ENCODE measurements at places on chromosomes 2 and 18.

GRCh38 chr2:156300337-156300736 lies 32.2 kb downstream of the NR4A2 start:
- no peak for DNase-seq

- no peak for DNase-seq
These were observed 22.4 kb upstream of the CCBE1 start for GRCh38 chr18:59719544-59720181.

- DNase-seq, result peak; percentile 54
These were observed 2.6 kb downstream of the ADCYAP1 start for GRCh38 chr18:907115-907884.

DNA sequence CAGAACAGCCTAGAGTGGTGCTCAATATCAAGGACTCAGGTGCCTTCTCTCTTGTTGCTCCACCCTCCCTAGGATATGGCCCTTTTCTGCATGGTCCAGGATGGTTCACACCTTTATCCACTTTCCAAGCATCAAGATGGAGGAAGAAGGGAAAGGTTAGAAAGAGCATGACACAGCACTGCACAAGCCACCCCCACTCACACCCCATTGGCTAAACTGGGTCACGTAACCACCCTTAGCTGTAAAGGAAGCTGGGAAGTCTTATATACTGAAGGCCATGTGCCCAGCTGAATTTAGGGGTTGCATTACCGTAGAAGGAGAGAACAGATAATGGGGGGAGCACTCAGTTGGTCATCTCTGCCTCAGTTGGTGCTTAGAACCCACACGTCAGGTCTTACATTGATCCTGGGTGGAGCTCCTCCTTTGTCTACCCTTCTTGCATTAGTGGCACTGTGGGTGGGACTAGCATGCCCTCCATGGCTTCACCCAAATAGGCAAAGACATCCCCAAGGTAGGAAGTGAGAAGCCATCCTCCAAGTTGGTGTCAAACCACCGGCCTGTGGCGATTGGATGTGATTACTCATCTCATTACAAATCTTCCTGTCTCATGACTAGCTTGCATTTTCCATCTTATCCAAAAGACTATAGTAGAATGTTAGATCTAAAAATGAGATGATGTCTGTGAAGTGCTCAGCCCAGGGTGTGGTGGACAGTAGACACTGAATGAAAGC lies 248.5 kb downstream of the HAUS1 start:
- no peak for DNase-seq

DNA sequence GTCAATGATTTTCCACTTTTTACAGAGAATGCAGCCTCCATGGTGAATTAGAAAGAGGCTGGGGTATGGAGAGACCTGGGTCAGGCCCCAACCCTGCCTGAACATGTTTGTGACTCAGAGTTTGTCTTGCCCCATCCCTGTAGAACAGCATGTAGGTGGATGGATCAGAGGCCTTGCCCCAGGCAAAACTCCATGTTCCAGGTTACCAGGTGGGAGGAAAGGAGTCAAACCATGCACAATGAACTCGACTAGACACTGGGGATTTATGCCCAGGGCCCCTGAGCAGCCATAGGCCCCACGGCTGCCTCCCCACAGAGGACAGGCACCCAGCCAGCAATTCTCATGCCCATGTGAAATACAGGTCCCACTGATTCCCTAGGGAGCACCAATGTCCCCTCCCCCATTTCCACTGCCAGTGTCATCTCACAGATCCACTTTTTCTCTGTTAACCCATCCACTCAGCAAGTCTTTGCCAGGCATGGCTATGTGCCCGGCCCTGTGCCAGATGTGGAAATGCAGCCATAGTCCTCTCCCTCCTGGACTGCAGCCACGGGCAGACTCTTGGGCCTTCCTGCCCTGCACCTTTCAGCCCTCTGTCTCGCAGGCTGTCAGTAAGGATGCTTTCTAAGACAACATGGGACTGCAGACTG lies 737.8 kb upstream of the HS6ST1 start:
- no peak for DNase-seq

GRCh38 chr2:193303464-193303863 lies 1108.7 kb upstream of the TMEFF2 start:
- DNase-seq, result no peak

GRCh38 chr2:216803791-216804190 lies 56.1 kb downstream of the TNP1 start:
- no peak for DNase-seq

GRCh38 chr2:118145806-118146205 lies 57.5 kb downstream of the INSIG2 start:
- no peak for DNase-seq

DNA sequence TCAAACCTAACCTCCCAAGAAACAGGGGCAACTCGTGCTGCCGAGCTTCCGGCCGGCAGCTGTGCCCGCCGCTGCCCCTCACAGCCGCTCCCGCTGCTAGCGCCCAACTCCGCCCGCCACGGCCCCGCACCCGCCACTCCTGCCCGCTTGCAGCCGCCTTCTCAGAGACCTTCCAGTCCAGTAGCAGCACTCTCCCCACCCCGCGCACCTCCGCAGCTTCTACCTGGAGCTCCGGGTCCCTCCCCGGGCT lies 722 bp upstream of the C2orf15 start:
- DNase-seq, result no peak

DNA sequence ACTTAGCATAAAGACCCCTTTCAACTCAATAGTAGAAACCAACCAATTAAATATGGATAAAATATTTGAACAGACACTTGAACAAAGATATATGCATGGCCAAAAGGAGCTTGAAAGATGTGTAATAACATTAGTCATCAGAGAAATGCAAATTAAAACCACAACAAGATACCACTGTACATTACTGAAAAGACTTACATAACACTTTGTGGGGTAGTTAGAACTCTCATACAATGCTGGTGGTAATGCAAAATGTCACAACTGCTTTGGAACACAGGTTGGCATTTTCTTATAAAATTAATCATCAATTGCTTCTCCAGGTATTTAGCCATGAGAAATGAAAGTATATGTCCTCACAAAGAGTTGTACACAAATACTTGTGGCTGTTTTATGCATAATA lies 60.7 kb downstream of the TTC27 start:
- DNase-seq, result no peak

GRCh38 chr2:38223256-38223655 lies 147.3 kb upstream of the CYP1B1 start:
- no peak for DNase-seq

DNA sequence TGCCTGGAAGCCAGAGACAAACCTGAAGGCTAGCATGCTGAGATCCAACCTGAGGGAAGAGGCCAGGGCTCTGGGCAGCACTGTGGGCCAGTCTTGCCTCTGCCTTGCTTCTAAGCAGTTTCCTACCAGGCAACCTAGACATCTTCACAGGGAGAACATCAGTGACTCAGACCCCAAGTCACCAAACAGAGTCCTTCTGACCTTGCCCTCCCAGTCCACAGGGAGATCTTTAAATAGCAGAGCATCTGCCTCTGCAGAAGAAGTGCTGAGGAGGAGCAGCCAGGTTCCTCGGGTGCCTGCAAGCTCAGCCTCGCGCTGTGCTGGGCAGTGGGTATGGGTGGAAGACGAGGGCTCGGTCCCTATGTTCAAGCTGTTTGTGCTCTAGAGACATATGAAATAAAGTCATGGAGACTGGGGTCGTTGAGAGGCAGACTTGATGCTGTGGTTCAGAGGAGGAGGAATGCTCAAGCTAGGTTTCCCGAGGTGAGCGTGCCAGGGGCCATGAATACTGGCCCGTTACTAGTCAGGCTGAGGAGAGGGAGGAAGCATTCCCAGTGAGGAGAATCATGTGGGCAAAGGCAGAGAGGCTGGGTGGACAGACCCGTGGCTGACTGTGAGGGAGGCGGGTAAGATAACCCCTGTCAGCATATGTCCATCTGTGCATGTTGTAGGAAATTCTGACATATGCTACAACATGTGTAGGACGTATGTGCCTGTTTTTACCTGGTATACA lies 66.5 kb downstream of the BOLA3 start:
- DNase-seq, result no peak

DNA sequence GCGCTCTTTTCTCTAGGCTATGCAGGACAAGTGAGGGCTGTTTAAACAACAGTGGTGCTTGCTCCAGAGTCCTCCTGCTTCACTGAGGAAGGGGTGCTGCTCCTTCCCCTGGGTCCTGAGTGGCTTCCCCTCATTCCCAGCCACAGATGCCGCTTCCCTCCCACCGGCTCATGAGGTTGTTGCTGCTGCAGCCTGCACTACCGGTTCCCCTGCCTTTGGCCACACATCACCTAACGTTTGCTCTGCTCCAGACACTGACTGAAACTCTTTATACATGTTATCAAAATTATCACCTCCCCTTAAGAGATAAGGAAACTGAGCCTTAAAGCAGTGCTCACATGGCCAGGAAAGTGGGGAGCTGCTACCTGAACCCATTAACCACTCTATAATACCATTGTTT lies 130.8 kb upstream of the LGALSL start:
- no peak for DNase-seq

DNA sequence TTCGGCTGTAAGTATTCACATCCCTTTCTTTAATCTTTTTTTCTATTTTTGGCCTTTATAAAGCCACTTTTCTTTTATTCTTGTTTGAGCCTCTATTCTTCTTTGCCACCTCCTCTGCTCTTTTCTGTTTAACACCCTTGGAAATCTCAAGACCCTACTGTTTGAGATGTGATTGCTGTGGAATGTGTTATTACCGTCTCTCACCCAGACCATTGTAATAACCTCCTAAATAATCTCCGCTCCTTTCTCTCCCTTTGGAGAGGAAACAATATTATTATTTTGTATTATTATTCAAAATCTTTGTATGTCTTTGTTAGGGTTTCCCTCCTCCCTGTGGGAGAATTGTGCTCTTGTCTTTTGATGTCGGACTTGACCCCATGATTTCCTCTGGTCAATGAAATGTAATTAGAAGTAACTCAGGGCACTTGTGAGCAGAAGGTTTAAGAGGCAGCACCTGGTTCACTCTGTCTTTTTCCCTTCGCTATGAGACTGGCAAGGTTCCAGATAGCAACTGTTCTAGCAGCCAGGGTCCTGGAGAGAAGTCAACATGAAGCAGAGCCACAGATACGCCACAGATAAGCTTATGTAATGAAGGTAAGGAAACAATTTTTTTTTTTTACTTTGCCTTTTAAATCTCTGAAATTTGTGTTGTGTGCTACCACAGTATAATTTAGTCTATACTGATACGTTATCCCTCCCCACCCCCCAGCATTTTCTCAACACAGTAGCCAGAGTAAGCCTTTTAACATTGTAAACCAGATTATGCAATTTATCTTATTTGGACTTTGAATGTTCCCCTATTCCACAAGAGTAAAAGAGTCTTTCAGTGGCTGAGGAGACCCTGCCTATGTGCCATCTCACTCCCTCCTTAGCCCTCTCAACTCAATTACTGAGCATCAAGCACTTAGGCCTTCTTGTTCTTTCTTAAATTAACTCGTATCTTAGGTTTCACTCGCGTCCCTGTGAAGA lies 601.2 kb upstream of the ZNF804A start:
- no peak for DNase-seq

GRCh38 chr2:43407935-43408334 lies 181.5 kb upstream of the ZFP36L2 start:
- no peak for DNase-seq

DNA sequence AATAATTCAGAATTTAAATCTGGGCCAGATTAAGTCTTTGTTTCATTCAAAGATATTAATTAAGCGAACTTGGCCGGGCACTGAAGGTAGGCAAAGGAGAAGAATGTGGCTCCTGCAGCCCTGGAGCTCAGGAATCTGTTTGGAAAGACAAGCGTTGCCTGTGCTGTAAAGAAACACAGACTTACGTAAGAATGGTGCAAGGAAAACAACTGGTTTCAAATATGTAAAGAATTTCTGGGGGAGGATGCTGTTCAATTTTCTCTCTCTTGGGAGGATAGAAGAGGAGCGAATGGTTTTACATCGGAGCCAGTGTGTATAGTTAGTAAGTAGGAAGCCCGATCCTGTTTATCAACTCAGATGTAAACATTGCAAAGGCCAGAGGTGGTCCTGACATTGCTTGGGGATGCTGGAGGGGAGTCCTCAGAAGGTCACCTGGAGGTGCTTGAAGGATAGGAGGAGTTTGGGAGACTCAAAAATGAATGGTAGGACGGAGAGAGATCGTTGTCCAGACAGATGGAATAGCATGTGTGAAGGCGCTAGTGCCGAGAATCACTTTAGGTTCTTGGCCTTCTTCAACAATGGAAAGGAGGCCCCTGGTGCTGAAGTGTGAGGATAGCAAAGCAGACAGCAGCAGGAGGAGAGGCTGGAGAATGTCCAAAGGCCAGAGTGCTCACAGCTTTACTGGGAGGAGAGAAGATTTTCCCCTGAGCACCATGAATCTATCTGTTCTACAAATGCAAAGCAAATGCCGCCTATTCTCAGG lies 456.1 kb downstream of the LPIN1 start:
- DNase-seq, result no peak

DNA sequence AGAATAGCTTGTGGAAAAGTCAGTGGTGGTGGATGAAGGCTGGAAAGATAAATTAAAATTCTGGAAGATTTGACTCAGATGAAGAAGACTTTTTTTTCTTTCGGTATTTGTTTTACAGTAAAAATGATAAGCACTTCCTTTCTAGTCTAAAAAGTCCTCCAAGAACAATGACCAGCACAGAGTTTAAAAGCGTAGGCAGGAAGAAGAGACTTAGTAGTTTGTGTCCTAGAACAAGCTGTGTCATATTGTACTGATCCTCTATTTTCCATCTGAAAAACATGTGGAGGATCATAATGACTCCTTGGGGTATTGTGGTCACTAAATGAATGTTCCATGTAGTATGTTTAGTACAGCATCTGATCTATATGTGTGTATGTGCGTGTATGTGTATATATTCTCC lies 132.4 kb upstream of the FSHR start:
- no peak for DNase-seq

DNA sequence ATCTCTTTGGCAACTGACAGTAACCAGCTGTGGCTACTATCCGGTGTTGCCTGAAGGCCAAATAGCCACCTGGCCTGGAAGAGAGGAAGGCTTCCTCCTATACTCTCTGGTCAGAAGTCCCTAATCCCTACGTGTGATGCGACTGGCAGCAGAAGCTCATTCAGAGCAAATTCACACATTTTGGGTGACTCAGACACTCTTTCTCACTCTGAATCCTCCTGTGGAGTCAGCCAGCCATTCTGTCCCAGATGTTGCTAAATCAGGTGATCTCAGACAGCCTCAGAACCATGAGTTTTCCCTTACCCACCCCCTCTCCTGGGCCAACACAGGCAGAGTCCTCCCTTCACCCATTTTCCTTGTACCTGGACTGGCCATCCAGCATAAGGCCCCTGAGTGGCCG lies 34.7 kb downstream of the CFAP53 start:
- DNase-seq, result no peak

GRCh38 chr2:98374958-98375570 lies 28.8 kb downstream of the CNGA3 start:
- DNase-seq, result no peak

GRCh38 chr2:9187620-9188214 lies 18.9 kb upstream of the ASAP2 start:
- no peak for DNase-seq

- no peak for DNase-seq
These were observed 403.7 kb upstream of the SPRED2 start for GRCh38 chr2:65835975-65836549.

DNA sequence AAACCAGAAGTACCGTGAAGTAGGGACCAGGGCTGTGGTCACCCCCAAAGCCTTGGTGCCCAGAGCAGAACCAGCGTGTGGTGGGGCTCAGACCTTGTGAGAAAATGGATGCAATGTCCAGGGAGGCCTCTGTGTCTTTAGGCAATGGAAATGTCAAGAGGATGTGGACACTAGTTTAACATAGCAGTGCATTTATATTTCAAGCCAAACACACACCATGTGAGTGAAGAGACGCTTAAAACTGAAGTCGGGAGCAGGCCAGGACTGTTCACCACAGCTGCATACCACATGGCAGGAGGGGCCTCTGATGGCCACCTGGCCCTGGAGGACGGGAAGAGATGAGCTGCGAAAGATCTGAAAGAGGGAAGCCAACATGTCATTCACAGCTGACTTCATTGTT lies 87.3 kb upstream of the LDLRAD4 start:
- DNase-seq, result no peak
